ENCODE measurements at places on chromosomes 2 and 18.

DNA sequence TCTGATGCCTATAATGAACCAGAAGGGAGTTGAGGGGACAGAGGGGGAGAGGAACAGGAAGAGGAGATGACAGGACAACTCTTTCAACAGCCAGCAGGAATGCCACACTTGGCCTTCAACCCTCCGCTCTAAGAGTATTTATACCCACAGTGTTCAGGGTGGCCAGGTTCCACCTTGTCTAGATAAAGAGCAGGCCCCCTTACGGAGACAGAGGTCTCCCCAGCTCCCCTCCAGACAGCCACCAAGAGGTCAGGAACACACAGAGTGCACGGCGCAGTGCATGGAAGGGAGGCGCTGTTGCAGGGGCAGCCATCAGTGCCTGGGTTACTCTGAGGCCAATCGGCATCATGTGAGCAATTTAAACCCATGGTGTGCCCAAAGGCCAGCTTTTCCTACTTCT, 176.9 kb downstream of the SMAD7 start:
- no peak for DNase-seq

- DNase-seq: no peak
Measured at GRCh38 chr18:13502585-13502984, 223.8 kb downstream of the FAM210A start.

DNA sequence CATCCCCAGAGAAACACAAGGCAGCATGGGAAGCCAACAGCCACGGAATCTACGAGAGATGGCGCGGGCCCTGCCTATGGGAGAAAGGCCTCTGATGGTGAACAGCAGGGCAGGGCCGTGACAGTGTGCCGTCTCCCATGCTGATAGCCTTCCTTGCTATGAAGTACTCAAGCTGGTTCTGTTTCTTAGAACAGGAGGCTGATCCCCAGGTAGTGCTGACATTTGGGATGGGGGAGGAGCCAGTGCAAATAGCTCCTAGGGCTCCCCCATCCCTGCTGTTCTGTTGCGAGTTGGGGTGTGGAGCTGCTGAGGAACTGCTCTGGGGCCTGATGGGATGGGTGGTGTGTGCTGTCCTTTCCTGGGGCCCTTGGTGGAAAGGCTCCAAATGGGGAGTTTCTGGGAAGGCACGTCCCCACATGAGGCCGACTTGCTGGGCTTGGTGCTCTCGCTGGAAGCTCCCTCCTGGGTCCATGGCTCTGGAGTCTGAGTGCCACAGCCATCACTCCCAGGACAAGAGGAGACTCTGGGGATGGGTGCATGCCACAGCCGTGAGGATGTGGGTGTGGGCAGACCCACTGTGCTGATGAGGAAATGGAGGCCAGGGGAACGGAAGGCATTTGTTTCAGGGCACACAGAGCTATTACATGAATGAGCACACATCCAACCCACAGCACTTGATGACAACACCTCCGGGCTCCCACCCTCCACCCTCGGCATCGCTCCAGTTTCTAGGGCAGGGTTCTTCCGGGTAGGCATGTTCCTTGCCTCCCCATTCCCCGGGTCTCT, 246.8 kb downstream of the HDAC4 start:
- no peak for DNase-seq

- DNase-seq: no peak
Measured at GRCh38 chr2:233926806-233927205, 9.6 kb downstream of the TRPM8 start.

DNA sequence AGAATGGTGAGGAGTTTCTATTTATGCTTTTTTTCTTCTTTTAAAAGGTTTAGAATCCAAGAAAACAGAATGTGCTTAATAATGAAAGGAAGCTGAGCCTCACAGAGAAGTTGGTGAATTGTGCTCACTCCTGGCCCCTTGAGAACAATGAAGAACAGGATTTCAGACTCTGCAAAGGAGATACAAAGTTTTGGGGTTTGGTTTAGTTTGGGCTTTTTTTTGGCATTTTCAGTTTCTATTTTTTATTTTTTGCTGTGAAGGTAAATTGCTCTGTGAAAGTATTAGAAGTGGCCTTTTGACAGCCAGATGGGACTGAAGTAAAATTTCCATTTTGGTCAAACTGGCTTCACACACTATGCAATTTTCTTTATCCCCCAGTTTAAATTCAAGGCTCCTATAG, 247.3 kb upstream of the GYPC start:
- no peak for DNase-seq

DNA sequence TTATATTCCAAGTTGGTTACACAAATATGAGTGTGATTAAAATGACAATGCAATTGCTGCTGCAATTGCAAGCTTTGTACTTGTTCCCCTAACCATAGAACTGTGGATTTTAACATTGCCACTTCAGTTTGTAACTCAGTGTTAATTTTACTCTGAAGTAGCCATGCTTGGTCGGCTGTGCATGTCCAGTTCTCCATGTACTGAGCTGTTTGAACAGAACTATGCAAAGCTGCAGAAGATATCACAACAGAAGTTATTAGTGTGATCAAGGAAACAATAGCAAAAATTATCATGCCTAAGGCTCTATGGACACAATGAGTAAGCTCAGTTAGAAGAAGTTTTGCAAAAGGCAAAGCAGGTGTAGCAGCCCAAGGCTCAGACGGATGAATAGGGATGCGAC, 45.3 kb downstream of the CXCR4 start:
- DNase-seq: no peak

GRCh38 chr2:237321746-237322145, 92.2 kb downstream of the COL6A3 start:
- no peak for DNase-seq

- no peak for DNase-seq
Measured at GRCh38 chr2:181978351-181979150, 7.1 kb upstream of the PPP1R1C start.

DNA sequence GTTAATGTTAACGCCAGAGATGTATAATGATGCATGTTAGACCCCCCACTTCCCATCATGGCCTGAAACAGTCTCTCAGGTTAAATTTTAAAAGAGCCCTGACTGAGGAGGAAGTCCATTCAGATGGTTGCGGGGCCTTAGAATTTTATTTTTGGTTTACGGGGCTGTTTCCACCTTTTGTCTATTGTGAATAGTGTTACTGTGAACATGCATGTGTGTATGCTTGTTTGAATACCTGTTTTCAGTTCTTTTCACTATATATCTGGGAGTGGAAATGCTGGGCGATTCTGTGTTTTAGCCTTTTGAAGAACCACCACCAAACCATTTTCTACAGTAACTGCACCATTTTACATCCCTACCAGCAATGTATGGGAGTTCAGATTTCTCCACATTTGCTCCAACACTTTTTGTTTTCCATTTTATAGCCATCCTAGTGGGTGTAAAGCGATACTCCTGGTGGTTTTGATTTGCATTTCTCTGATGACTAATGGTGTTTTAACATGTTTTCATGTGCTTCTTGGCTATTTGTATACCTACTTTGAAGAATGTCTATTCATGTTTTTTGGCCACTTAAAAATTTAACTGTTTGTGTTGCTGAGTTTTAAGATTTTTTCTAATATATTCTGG, 133.0 kb downstream of the MYO3B start:
- no peak for DNase-seq

DNA sequence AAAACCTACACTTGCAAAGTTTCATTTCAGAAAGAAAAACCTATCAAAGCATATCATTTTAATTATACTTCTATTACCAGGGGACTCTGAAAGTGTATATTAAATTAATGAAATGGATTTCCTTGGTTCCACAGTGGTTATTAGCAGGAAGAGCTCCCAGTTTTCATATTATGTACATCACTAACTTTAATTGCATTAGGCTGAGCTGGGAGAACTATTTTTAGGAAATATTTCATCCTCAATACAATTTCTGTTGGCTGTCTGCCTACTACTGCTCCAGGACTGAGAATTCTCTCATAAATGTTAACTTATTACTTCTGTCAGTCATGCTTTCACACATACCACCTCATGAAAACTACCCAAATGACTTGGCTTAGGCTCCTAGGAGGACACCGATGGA, 301.4 kb downstream of the CMPK2 start:
- no peak for DNase-seq

- DNase-seq: no peak
Measured at GRCh38 chr2:212959471-212960117, 191.8 kb downstream of the IKZF2 start.

GRCh38 chr2:201158111-201158929, 24.6 kb upstream of the CASP10 start:
- peak; percentile 29 for DNase-seq

- no peak for DNase-seq
Measured at GRCh38 chr2:26521054-26521912, 43.4 kb upstream of the OTOF start.

DNA sequence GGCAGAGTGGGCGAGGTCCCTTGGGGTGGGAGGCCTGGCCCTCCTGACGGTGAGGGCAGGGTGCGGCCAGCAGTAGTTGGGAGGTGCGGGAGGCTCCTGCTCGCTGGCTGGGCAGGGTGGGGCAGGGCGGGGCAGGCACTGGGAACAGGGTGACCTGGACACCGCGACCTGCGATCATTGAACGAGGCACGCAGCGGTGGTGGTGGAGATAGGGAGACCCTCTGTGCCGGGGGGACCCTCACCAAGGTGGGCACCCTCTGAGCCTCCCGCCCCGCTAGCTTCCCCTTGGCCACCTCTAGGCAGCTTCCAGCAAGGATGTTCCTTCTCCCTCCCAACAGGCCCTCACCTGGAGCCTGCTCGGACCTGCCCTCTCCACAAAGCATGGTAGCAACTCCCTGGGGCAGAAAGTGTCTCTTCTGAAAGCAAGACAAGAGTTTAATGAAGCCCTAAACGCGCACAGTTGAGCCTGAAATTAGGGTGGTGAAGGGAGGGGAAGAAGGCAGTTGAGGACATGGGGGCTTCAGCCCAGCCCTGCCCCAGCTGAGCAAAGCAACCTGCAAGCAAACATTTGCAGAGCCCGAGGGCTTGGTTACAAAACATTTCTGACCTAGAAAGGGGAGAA, 15.4 kb upstream of the FOSL2 start:
- no peak for DNase-seq

DNA sequence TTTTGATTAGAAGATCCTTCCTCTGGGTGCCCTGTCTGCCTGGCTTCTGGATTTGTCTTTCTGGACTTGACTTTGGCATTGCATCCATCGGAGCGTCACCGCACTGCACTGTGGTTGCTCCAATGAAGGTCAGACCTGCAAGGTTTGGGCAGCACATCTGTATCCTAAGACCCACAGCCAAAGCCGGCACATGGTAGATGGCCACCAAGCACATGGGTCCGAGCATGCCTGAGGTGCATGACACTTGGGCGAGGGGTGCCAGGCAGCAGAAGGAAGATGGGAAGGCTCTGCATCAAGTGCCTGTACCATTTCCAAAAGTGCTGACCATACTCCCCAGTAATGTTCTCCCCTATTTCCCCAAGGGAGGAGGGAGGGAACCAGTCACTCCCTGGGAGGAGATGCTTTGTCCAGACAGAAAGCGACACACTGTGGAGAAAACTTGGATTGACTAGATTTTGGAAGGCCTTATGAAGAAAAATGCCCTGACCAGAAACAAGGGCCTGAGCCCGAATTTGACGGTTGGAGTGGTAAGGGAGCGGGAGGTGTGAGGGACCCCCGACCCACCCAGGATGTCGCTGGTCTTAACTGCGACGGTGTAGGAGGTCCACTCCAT, 149.9 kb downstream of the LOXHD1 start:
- no peak for DNase-seq

- DNase-seq: no peak
Measured at GRCh38 chr2:223114170-223114569, 62.2 kb downstream of the KCNE4 start.

DNA sequence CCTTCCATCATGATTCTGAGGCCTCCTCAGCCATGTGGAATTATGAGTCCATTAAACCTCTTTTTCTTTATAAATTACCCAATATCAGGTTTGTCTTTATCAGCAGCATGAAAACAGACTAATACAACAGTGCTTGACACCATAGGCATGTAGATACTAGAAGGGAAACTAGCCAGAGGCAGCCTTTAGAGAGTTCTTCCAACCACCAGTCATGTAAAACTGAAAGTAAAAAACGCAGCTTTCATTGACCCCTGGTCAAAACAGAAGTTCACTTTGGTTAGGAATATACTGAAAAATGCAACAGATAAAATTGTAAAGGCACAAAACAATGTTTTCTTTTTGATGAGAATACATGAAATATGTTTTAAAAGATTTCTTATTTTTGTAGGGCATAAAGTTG, 122.8 kb upstream of the L3MBTL4 start:
- DNase-seq: no peak

- DNase-seq: no peak
Measured at GRCh38 chr2:172765662-172766061, 30.0 kb downstream of the RAPGEF4 start.

- no peak for DNase-seq
Measured at GRCh38 chr18:741931-742512, 29.6 kb upstream of the ENOSF1 start.

DNA sequence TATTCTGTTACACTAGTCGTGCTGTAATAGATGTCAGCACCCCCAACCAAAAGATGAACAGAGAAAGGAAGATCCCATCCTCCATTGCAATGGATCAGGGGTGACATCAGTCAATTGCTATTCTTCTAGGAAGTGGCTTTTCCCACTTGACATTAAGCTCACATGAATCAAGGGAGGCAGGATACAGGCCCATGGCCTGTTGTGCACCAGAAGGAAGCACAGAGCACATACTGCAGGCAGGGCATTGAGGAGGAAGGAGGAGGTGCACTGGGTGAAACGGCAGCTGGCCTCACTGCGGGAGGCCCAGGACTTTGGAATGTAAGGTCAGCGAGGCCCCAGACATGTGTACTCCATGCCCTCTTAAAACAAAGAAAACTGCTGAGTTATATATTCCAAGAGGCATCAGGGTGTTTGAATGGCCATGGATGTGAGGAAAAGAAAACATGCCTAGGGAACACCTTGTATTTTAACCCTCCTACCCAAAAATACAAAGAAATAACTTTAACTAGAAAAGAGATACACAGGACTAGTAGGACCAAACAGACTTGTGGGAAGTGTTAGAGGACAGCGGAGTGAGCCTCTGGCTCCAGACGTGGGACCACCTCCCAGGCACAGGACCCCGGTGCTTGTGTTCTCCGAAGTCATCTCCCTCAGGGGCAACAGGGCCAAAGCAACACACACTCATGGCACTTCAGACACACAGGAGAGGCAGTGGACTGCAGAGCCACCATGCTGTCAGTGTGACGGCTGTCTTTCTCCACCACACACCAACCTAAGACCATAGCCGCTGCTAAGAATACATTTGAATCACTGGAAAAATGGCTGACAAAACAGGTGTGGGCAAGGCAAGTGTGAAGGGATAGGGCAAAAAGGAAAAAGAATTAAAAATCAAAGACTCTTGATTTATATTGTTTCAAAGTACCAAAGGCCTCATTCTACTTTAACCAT, 51.4 kb upstream of the RIOK3 start:
- DNase-seq: no peak

DNA sequence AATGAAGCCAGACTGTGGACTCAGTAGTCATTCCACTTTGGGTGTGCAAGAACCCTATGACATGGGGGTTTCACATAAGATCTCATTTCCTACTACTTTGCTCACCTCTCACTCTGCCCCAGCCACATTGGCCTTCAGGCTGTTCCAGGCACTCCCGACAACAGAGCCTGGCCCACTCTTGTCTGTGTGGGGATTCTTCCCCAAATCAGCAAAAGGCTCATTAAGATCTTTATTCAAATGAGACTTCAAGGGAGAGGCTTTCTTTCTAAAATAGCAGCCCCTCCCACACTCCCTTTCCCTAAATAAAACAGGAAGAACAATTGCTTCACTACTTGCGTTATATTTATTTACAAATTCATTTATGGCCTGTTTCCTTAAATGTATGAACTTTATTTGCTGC, 3.5 kb upstream of the CDC42EP3 start:
- no peak for DNase-seq

Measured in activated naive CD4-positive, alpha-beta T cell treated with Interleukin-2 at 50 U/mL for 16 hours (primary cell).